ENCODE measurements at places on chromosomes 16 and 17.

GRCh38 chr17:16435925-16436886 is 20.8 kb downstream of the TRPV2 start:
- no peak for DNase-seq

DNA sequence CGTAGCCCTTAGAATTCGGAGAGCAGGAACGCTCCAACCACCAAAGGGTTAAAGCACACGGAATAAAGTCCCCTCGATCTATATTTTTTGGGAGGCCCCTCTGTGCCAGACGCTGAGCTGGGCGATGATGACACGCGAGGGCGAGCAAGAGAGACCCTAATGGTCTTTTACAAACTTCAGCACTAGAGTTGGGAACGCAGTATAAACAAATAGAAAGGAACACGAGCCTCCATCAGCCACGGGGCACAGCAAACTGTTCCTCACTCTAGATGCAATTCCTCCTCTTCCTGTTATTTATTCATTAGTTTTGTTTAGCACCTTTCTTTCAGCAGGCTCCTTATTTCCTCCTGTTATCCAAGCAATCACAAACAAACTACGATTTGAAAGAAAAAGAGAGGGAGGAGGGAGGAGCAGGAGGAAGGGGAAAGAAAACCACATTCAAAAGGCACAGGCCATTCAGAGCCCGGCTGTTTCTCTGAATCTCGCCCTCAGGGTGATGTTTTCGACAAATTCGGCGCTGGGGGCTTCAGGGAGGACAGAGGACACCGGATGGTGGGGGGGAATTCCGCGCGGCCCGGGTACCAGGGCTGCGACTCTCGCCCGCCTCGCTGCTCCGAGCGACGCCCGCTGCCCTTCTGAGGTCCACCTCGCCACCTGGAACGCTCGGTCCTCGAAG is 1.6 kb downstream of the TOX3 start:
- DNase-seq, result no peak

- no peak for DNase-seq
Observed at GRCh38 chr16:9528511-9529079, 437.2 kb downstream of the HAPSTR1 start.

- DNase-seq, result no peak
Observed at GRCh38 chr17:82389379-82389778, 17.8 kb downstream of the UTS2R start.

GRCh38 chr17:9729034-9729650 is 62.2 kb downstream of the DHRS7C start:
- DNase-seq, result peak; percentile 65

DNA sequence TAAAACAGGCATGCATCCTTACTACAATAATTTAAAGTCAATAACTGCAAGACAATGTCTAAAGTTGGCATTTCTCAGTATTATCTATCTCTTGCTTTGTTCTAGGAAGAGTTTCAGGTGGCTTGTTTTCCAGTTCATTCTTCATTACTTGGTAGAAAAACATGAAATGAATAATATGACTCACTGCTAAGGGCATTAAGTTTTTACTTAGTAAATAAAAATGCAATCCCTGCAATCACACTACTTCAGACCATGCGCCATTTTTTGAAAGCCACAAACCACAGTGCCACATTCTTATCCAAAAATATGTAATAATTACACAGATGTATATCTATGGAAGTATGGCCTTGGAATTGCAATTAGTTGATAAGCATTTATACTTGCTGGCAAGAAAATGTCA is 55.4 kb downstream of the CREBBP start:
- DNase-seq, result no peak

DNA sequence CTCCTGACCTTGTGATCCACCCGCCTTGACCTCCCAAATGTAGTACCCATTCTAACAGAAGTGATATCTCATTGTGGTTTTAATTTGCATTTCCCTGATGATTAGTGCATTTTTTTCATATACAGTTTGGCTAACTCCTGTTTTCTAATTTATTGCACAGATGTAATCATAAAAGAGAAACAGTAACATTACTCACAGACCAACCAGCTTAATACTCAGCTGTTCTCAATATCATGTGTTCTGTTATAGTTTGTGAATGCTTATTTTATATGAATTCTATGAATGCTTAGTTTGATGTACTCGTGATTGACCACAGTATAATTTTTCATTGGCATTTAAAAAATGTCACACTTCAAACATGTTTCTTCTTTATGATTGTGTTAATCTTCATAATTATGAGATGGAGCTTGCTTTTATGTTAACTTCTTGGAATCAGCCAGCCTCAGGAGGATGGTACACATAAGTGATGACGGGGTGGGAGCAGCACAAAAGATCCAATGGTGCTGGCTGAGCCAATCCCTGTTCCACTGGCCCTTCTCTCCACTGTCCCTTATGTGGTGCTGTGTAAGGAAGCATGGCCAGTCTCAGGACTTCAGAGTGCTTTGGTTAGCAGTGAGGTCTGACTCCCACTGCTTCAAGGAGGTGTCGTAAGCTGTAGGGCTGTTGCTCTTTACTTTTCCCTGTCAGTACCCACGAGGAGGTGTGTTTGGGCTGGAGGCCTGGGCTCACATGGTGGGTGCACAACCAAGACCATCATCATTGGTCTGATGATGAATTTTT is 191.0 kb downstream of the SPECC1 start:
- DNase-seq, result peak; percentile 30

DNA sequence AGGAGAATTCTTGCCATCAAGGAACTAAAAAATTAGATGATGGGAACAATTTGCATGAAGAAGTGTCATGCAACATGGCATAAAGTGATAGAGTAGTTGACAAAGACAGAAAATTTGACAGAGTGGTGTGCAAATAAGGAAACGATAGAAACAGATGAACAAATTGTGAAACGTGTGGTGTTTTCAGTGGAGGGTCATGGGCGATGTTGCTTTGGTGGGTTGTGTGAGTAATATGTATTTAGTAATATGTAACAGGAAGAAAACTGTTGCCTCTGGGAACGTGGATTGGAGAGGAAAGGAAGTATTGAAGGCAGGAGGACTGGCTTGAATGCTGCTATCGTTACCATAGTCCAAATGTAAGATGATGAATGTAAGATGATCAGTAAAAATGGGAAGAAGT is 3.6 kb downstream of the COX10 start:
- DNase-seq, result peak; percentile 40

DNA sequence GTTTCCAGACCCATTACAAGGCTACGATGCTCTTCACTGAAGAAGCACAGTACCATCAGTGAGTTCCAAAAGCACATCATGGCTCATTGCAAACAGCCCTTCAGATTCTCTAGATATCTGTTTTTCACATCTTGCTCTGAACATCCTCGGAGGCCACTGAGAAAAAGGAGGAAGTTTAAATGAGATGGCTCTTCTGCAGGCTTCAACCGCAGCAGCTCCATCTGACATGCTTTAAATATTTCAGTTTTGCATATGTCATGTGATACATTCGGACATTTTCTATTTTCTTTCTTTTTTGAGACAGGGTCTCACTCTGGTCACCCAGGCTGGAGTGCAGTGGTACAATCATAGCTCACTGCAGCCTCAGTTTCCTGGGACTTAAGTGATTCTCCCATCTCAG is 396.8 kb downstream of the NPIPA8 start:
- peak; percentile 1 for DNase-seq

DNA sequence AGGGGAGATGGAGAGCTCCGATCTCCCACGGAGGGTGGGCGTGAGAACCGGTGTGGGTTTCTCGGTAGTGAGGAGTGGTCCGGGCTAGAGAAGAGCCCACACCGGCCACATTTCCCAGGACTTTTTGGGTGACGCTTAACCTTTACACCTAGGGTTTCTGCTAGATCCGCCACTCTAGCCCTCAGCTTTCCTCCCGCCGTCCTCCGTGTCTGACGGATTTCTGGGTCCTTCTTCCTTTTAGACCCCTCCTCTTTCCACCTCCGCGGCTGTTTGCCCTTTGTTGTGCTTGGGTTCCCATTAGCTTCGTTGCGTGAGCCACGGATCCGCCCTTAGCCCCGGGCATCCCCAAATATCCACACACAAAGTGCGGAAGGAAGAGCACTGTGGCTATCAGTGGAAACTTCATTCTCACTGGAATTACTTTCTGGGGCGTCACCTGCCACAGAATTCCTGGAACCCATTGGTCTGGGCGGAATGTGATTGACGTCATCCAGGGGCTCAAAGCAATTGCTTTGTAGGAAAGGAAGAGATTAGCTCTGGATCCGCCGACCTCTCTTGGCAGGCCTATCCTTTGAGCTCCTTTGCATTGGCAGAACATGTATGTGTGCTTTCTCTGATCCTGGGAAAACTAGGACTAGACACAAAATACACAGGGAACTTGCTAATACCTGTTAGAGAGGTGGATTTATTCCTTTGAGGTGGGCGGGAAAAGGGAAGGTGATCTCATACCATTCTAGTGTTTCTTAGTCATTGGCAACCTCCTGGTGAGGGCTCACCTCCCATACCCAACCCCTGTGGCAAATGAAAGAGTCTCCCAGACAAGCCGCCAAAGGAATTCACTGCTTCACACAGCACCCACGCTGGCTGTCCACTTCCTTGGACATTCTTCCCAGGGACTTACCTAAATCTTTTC is 654 bp downstream of the TNFAIP1 start:
- DNase-seq, result peak; percentile 42

DNA sequence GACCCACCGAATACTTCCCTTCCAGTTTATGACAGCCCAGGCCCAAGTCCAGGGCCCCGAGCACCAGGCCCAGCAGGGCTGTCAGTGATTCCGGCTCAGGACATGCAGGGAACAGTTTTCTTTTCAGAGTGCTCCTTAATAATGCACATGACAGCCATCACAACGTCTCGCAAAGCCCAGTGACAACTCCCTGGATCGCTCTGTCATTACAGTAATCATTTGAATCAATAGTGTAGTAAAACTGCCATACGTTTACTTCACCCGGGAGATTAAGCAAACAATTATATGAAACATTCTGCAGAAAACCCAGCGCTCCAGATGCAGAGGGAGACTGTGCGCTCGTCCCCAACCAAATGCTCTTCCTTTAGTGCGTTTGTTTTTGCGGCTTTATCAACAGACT is 162.6 kb upstream of the CDH13 start:
- DNase-seq, result no peak

DNA sequence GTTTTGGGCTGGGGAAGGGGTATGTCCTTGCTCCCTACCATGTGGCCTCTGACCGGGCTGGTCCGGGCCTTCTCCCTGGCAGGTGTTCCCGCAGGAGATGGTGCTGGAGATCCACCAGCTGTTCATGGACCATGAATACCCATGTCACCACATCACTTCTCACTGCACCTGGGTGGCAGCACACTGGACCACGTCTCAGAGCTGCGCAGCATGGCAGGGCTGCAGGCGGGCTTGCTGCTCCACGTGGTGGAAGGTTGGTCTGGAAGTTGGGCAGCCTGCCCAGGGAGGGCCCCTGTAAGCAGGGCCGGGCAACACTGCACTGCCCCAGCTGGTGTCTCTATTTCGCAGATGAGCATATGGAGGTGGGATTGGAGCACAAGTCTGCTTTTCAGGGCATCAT is 169.5 kb upstream of the ZNF267 start:
- no peak for DNase-seq

- no peak for DNase-seq
Observed at GRCh38 chr16:31513126-31513525, 4.9 kb upstream of the RUSF1 start.

GRCh38 chr17:40349477-40349894 is 15.1 kb downstream of the GJD3 start:
- DNase-seq, result no peak

- peak; percentile 62 for DNase-seq
Observed at GRCh38 chr17:52383493-52384100, 225.1 kb upstream of the CA10 start.

- no peak for DNase-seq
Observed at GRCh38 chr16:84007965-84008364, 34.6 kb downstream of the SLC38A8 start.

- peak; percentile 11 for DNase-seq
Observed at GRCh38 chr17:64499805-64500486, 3.1 kb upstream of the POLG2 start.

DNA sequence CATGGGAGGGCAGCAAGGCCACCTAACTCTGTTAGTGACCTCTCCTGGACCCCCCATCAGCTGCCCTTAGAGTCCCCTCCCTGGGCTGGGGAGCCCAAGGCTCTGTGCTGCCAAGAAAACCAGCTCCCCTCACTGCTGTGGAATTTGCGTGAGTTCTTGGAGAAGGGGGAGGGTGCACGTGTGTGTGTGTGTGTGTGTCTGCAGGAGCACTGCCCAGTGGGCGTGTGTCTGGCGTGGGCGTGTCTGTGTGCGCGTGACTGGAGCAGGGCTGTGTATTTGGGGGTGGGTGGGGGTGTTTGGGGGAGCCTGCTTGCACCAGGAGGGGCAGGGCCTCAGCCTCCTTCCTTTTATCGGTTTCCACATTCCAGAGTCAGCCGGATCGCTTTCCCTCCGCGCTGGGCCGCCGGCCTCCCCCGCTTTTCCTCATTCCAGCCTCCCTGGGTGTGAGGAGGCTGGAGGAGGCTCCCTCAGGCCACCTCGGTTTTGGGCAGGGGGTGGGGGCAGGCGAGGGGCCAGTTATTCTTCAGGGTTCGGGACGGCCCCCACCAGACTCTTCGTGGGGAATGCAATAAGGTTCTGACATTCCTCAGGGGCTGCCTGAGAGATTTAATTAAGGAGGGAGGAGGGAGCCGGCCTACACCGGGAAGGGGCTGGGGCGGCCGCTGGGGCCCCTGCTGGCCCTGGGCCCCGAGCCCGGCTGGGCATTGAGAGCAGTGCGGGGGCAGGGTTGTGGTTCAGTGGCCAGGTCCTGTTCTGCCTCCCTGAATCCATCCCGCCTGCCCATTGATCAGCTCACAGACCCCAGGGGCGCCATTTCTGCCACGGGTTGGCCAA is 2.5 kb downstream of the VASN start:
- DNase-seq, result no peak

GRCh38 chr17:8968503-8968902 is 3.0 kb upstream of the PIK3R5 start:
- DNase-seq, result no peak

GRCh38 chr17:81419319-81419885 is 24.1 kb downstream of the BAHCC1 start:
- no peak for DNase-seq

All from NB4 (cell line).